ELF-1 (cell line): ENCODE measurements at places on chromosomes 6 and 20.
A peak's percentile ranks its signal among the peaks of the same experiment; 100 is the strongest.

- peak; percentile 13 for DNase-seq
Observed at GRCh38 chr6:79713701-79714322, 82.7 kb downstream of the SH3BGRL2 start.

DNA sequence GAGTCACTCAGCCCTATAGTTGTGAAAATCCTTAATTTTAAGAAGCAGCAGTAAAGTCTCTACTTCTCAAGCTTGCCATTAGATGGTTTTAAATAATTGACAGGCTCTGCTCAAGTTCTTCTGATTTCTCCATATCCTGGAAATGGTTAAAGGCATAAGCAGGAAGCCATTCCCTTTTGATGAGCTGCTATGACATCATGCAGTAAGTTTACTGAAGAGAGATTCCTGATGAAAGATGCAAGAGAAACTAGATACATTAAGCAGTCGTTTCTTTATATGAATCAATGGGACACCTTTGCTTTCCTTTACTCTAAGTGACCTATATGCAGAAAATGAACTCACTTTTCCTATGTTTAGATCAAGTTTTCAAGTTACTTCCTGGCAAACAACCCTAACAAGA lies 9.8 kb downstream of the POPDC3 start:
- DNase-seq = no peak

DNA sequence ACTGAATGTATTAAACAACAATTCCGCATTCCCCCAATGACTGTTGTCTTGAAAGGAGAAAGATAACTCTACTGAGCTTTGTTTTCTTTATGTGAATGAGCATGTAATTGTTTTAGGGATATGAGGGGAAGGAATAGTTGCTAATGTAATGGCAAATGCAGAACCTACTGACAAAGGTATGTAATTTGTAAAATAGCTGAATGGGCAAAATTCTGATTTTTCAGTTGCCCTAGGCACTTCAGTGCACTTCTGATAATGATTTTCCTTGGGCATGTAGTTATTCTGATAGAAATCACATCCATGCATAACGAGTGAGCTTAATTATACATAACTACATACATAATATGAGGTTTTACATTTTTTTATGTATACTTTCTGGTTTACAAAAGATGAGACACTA lies 53.4 kb upstream of the FOXO3 start:
- no peak for DNase-seq

- DNase-seq = no peak
Observed at GRCh38 chr20:41242807-41243206, 74.7 kb downstream of the ZHX3 start.

- no peak for DNase-seq
Observed at GRCh38 chr20:9942736-9943135, 92.1 kb upstream of the ANKEF1 start.

GRCh38 chr6:159914565-159914923 lies 23.8 kb downstream of the MAS1 start:
- no peak for DNase-seq

DNA sequence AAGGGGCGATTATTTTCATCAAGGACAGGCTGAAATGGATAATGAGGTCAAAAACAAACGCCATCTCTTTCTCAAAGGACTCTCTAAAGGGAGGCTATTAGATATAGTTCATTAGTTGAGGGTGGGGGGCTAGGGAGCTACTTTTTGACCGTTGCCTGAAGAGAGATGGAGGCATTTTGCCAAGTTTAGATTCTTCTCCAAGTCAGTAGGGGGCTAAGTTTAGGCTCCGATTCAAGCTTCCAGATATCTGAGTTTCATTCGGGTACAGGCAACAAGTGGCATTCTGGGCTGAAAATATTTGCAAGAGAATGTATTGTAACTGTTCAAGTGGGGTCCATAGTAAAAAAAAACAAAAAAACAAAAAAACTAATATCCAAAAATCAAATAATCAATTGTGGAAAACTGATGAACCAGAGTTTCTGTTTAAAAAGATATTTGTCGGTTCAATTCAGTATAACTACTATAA lies 43.4 kb upstream of the PIM1 start:
- no peak for DNase-seq

- DNase-seq = no peak
Observed at GRCh38 chr6:48048451-48049146, 62.4 kb downstream of the PTCHD4 start.

- no peak for DNase-seq
Observed at GRCh38 chr6:45699663-45700062, 316.0 kb downstream of the CLIC5 start.

GRCh38 chr6:33838983-33839382 lies 35.2 kb upstream of the MLN start:
- no peak for DNase-seq

DNA sequence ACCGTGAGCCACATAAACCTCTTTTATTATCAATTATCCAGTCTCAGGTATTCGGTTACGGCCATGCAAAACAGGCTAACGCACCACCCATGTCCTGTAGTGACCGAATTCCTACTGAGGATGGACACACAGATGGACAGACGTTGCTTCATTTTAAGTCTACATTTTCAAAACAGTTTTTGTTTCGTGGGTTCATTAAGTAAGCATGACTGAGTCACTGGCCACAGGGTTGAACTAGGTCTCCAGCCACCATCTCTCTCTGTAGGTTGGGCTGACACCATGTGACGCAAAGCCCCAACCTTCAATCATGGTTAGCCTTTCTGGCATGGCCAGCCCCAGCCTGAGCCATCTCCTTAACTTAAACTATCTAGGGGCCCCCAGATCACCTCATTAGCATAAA lies 110.0 kb upstream of the SLC22A23 start:
- no peak for DNase-seq

DNA sequence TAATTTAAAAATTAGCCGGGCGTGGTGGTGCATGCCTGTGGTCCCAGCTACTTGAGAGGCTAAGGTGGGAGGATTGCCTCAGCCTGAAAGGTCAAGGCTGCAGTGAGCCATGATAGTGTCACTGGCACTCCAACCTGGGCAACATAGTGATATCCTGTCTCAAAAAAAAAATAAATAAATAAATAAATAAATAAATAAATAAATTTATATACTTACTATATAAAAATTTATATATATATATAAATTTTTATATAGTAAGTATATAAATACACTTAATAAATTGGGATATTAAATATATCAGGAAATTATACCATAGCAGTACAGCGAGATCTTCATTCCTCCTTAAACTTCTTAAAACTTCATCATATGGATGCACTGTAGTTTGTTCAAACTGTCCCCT lies 23.0 kb upstream of the IPCEF1 start:
- no peak for DNase-seq

- DNase-seq = no peak
Observed at GRCh38 chr6:161035182-161035980, 43.8 kb downstream of the MAP3K4 start.

GRCh38 chr20:48622421-48622820 lies 205.4 kb downstream of the PREX1 start:
- DNase-seq = peak; percentile 45

DNA sequence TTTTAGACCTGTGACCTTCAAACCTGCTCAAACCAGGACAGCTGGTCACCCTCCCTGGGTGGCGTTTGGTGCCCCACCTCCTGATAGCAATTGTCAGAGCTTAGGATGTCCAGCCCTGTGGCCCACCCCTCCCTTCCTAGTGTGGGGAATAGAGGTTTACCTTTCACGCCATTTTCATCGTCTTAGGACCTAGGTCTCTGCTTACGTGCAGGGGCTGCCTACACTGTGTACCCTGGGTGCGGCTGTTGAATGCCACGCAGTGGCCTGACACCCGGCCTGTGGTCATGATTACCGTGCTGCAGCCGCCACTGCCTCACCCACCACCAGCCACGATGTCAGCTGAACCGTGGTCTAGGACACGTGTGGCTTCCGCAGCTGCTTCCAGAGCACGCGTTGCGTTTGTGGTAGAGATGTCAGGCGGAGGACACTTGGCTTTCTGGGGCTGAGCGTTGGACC lies 157.3 kb downstream of the DTNBP1 start:
- no peak for DNase-seq

DNA sequence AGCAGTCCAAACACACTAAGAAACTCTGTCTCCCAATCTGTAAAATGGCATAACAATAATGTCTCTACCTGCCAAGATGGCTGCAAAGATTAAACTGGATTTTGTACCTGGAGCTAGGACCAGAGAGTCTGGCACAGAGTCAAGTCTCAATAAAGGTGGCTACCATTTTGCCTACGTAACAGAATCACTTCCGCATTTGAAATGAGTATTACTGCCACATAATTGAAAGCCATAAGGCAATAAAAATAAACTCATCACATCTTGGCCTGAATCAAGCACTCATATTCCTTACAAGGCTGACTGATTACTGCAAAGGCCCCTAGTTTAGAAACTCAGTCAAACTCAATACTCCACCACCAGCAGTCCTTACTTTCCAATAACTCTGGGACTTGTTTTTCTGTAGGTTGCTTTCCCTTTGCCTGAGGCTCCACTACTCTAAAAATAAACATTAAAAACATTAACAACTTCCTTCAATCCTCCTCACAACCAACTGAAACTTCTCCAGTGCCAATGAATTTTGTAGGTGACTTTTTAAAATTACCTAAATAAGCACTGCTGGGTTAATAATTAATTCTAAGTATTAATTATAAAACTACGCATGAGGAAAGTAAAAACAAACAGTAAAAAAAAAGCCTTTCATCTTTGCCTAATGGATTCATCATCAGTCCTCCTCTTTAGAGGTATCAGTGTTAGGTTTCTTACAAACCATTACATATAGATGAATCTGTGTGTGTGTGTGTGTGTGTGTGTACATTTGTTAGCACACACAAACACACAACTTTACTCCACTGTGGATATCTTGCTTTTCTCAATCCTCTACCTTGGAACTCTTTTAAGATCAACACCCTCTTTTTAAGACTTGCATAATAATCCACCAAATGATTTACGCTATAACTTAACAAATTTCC lies 3.7 kb downstream of the KIF16B start:
- no peak for DNase-seq

GRCh38 chr6:130754786-130755367 lies 72.3 kb upstream of the SMLR1 start:
- DNase-seq = peak; percentile 28

DNA sequence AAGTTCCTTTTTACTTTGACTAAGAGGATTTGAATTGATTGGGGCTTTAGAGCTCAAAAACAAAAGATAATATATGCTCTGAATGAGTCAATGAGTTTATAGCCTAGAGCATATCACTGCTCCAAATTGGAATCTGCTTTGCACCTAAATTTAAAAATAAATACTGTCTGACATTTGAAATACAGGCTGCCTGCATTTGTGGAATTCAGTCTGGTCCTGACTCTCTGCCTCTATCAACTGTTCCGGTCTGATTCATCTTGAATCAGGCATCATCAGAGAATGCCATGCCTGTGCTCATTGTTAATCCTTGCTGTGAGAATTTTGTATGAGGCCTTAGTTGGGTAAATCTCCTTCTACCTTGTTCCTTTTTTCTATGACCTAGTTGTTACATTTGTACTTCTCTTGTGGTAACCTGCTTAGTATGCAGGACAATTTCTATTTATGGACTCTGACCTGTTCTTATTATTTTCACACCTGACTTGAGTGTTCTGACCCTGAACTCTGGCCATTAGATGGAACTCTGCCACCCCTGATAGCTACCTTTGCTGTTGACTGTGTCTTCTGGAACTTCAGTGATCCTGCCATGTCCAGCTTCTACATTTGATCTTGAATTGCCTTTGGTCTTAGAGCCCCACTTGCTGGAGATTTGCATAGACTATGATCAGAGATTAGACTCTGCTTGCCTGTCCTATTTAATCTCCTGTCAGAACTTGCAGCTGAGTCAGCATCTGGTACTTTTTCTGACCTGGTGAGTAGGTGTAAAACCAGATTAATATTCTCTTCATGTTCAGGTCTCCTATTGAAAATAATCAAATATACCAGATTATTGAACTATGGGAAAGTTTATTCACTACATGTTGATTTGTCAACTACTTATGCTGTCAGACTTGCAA lies 442.7 kb upstream of the HS3ST5 start:
- no peak for DNase-seq

DNA sequence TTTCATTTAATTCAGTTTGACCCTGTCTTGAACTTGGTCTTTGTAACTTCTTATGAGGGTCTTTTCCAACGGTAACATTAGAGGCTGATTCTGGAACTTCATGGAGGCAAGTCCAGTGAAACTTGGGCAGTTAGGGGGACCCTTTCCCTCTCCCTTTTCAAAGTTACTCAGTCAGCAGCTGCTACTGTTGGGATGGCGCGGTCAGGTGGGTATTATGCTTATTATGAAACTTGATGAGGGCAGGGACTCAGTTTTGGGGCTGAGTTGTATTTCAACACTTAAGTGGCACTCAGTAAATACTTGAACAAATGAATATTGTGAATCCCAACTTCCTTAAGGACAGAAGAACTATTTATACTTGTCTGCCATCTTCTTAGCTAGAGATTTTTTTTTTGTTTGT lies 20.8 kb downstream of the TOP1 start:
- no peak for DNase-seq

DNA sequence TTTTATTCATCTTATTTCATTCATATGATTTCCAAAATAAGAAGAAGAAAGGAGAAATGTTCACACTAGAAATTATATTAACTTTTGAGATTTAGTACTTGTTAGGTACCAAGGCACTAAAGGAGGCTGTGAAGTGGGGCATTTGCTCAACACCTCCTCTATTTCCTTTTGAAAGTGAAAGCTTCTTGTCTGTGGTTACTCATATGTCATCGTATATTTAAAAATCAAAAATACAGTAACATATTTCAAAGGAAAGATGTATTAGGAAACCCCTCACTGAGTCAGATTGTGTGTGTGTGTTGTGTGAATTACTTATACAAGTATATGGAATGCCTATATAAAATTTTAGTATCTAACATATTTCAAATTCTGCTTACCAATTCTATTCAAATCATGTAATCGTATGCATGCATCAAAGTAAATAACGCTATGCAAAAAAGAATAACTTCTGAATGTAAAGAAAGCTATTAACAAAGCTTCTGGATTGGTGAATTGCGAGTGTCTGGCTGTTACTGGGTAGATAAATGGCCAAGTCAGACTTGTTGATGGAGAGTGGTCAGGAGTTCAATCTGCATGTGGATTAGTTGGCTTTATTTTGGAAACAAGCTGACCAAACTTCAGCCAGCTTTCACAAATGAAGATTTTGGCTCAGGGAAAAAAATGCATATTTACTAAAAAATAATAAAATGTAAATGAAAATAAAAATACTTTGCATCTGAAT lies 70.9 kb downstream of the PACRG start:
- DNase-seq = no peak

GRCh38 chr6:6847591-6847990 lies 259.1 kb downstream of the LY86 start:
- DNase-seq = no peak
